ENCODE measurements at places on chromosomes 5 and 9. TPM values are rescaled to one million over a fixed set of nuclear protein-coding genes. Genes with fewer than 3 reads are reported as not detected.

GRCh38 chr9:89278997-89279739 lies 31.8 kb upstream of the CKS2 start:
- peak; percentile 72 for DNase-seq

GRCh38 chr9:6068983-6069382 lies 53.6 kb upstream of the RANBP6 start:
- DNase-seq, result no peak

- DNase-seq, result no peak
Measured at GRCh38 chr5:8895599-8895998, 650.3 kb downstream of the SEMA5A start.

- peak; percentile 73 for DNase-seq
Measured at GRCh38 chr9:134283111-134283515, 43.1 kb upstream of the RXRA start.

DNA sequence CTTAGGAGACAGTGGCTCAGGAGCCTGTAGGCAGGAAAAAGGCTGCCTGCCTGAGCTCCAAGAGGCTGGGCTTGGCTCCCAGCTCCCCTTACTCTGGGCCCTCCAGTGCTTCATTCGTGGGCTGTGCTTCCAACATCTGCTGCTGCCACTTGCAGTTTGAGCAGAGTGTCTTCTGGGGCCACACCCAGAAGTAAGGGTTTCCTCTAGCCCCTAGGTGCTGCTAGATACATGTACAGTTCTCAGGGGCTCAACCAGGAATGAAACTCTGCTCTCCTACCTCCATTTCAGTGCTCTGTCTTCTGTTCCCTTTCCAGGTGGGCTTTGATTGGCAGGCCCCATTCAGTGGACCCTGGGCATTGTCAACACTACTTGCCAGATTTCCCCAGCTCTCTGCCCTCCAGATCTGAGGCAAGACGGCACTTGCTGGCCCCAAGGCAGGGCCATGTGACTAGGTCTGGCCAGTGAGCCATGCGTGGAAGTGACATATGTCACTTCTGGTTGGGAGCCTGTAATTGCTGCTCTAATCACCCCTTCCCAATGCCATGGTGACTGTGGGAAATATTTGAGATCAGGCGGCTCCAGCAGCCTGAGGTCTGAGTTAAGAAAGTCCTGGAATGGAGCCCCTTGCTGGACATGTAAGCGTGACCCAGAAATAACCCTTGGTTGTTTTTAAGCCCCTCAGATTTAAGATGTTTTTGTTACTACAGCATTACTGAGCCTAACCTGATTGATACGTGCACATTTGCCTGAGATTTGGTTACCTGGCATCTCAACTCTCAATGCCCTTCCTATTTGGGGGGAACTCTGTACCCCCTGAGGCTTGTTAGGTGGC lies 9.4 kb upstream of the BOD1 start:
- DNase-seq, result no peak

DNA sequence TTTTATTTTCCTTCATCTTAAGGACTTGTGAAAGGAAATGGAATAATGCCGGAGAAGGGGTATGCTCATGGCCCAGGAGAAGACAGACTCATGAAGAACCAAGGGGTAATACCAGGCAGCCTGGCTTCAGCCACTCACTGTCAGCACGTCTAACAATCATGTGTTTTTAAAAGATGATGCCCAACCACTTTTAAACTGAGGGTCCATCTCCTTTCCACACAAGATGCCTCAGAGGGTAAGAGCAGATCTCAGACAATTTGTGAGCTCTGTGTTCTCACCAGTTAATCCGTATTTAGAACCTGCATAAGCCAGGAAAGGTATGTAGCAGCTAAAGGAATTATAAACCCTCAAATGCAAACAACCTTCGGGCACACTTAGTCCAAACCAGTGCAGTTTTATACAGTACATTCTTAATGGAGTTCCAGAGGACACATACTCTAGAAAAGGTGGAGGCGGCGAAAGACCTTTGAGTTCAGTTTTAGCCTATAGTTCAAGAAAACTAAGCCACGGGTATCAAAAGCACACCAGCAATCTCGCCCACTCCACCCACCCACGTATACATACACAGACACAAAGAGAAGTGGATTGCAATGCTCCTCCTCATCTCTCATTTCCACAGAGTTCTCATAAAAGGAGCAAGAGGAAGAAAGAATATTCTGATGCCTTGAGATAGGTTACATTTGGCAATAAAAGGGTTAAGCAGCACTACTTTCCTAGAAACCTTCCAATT lies 2.6 kb downstream of the DIAPH1 start:
- no peak for DNase-seq

The ANXA2R gene
- 2.8 TPM for total RNA-seq

The XPA gene
- 28.8 TPM for total RNA-seq

The GABBR2 gene
- total RNA-seq, result 20.0 TPM

The CTXN3 gene
- 19.9 TPM for total RNA-seq

The ZNF300 gene
- total RNA-seq, result 23.2 TPM

The ENTPD8 gene
- not detected for total RNA-seq

The ZNF462 gene
- 61.7 TPM for total RNA-seq
